ENCODE measurements at places on chromosomes 13 and 19. TPM values are rescaled to one million over a fixed set of nuclear protein-coding genes. Genes with fewer than 3 reads are reported as not detected.
A peak's percentile ranks its signal among the peaks of the same experiment; 100 is the strongest.

The IGFL1 gene
- total RNA-seq: not detected

The FFAR3 gene
- not detected for total RNA-seq

The ZNF429 gene
- total RNA-seq: 10.0 TPM

The SIGLEC5 gene
- total RNA-seq: not detected

The RASAL3 gene
- 1.5 TPM for total RNA-seq

DNA sequence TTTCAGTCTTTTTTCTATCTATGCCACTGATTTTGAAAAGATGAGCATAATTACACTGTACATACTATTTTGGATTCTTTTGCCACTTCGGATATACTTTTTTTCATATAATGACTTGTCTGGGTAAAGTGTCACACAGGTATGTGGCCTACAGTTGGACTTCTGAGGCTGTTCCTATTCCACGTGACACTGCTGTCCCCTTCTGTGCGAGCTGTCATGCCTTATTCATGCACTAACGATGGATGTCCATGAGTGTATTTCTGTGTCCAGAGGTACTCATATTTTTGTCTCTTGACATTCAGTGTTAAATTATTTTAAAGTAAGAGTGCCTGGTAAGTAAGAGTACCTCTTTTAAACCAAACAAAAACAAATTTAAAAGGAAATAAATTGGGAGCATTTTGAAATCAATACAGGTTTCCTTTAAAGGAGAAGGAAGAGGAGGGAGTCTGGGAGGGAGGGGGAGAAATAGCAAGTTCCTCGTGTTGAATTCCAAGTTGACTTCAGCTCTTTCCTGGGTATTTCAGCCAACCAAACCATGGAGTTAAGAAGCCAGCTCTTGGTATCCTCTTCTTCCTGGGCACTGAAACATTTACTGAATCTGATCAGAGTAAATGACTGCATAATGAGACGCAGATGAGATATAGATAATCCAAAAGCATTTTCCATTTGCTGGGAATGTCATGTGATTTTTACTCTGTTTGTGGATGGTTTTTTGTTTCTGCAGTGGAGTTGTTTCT is 61.3 kb downstream of the TNFRSF19 start:
- DNase-seq: no peak
- no peaks in the 10 kb centered on the region for H3K27me3 ChIP-seq
- no peak overlapping the region for H3K4me3 ChIP-seq
- H3K4me1 ChIP-seq: peaks cover 65% of the 10 kb centered on the region

- DNase-seq: no peak
- H3K4me3 ChIP-seq: no peak overlapping the region
- peaks cover 32% of the 10 kb centered on the region for H3K27me3 ChIP-seq
- peaks cover 8% of the 10 kb centered on the region for H3K4me1 ChIP-seq
- no peaks in the 10 kb centered on the region for H3K36me3 ChIP-seq
Measured at GRCh38 chr19:41577833-41578232, 1.9 kb downstream of the CEACAM21 start.

DNA sequence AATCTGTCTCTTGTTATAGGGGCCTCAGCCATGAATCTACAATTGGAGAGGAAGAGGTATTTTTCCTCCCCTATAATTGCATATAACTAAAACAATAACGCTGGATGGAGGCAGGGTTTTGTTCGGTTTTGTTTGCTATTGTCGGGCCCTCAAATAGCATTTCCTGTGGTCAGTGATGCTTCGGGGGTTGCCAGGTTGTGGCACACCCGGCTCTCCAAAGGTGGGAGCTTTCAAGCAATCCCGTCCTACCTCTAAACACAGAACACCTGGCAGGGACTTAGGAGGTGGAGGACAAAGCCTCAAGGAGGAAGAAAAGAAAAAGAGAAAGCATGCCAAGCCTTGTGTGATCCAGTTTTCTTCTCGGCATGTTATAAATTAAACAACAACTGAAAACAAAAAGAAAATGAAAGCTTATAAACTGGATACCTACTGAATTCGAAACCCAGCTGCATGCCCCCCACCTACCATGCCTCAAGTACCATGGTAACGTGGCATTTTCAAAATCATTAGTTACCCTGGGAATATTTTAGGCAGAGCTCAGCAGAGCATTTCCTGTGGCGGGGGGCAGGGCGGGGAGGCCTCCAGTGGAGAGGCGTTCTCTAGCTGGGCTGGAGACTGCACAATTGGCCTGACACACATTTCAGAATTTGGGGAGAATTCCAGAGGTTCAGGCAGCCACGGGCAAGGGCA is 213.8 kb downstream of the DCLK1 start:
- no peaks in the 10 kb centered on the region for H3K4me1 ChIP-seq
- H3K4me3 ChIP-seq: peak overlapping the region; percentile 27
- no peaks in the 10 kb centered on the region for H3K36me3 ChIP-seq
- no peak for DNase-seq

- peaks cover 69% of the 10 kb centered on the region for H3K27me3 ChIP-seq
- no peaks in the 10 kb centered on the region for H3K4me1 ChIP-seq
- H3K27ac ChIP-seq: no peak overlapping the region
- H3K36me3 ChIP-seq: no peaks in the 10 kb centered on the region
- no peak overlapping the region for H3K4me3 ChIP-seq
Measured at GRCh38 chr19:38478273-38478971, 44.9 kb downstream of the RYR1 start.

- no peak overlapping the region for H3K4me3 ChIP-seq
- DNase-seq: no peak
- H3K36me3 ChIP-seq: peaks cover 40% of the 10 kb centered on the region
- peak overlapping the region; percentile 75 for H3K27ac ChIP-seq
Measured at GRCh38 chr13:98918771-98919170, 59.1 kb downstream of the DOCK9 start.

DNA sequence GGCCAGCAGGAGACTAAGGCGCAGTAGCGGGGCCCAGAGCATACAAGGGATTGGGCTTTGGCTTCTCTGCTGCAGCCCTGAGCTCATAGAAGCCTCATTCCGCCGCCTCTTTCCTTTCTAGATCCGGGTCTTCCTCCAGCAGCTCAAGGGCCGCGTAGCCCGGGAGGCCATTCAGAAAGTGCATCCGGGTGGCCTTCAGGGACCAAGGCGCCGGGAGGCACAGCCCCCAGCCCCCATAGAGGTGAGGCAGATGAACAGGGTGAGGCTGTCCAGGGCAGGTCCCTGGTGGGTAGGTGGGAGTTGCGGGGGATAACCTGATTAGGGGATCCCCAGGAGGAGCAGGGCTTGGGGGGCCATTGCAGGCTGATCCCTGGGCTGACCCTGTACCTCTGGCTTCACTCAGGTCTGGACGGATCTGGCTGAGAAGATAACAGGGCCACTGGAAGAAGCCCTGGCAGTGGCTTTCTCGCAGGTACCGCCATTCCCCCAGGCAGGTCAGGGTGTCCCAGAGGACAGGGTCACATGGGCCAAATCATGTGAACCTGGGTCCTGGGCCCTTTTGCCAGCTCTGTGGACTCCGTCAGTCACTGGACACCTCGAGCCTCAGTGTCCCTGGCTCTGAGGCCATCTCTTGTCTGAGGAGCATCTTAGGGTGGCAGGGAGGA is 1.3 kb downstream of the SNAPC2 start:
- peaks cover 15% of the 10 kb centered on the region for H3K36me3 ChIP-seq
- DNase-seq: no peak
- peak overlapping the region; percentile 94 for H3K27ac ChIP-seq
- peaks cover 31% of the 10 kb centered on the region for H3K27me3 ChIP-seq
- H3K4me1 ChIP-seq: peaks cover 71% of the 10 kb centered on the region

DNA sequence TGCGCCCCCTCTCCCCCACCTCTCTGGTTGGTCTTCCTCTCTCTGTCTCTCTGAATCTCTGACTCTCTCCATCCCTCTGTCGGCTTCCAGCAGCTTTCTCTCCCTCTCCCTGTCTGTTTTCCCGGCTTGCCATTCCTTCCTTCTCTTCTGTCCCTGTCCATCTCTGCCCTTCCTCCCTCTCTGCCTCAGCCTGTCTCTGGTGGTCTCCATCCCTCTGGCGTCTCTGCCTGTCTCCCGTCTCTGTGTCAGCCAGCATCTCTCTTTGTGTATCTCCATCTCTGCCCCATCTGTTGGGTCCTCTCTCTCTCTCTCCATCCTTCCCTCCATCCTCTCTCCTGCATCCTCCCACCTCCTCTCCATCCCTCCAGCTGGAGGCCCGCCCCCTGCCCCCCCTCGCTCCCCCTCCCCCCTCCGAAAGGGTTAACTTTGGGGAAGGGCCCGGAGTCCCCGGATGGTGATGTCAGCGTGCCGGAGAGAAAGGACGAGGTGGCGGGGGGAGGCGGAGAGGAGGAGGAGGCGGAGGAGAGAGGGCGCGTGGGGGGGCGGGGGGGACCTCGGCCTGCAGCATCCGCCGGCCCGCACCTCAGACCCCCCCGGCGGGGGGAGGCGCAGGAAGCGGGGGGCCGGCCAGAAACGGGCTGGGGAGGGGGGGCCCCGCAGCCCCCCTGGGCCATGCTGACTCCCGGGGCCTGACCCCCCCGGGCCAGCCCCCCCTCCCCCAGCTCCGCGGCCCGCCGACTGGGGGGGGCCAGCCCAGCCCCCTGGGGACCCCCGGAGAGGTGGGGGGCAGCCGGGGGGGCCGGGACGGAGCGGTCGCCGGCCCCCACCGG is at the start of gene BRSK1:
TSS of gene BRSK1 (plus strand) at position 450 of the 830 bp plus-strand sequence. CDS start 446 bp downstream, outside the sequence.
- H3K4me1 ChIP-seq: peaks cover 37% of the 10 kb centered on the region
- peak; percentile 60 for DNase-seq
- H3K27me3 ChIP-seq: peaks cover 9% of the 10 kb centered on the region
- H3K27ac ChIP-seq: peak within 1 kb of the TSS; percentile 83
- no peaks in the 10 kb centered on the region for H3K36me3 ChIP-seq

GRCh38 chr19:30402436-30403202 is 30.4 kb downstream of the ZNF536 start:
- H3K4me1 ChIP-seq: peaks cover 10% of the 10 kb centered on the region
- no peak overlapping the region for H3K27ac ChIP-seq
- H3K27me3 ChIP-seq: peaks cover 17% of the 10 kb centered on the region
- no peaks in the 10 kb centered on the region for H3K36me3 ChIP-seq
- no peak overlapping the region for H3K4me3 ChIP-seq

GRCh38 chr19:5036698-5037563 is 68.0 kb downstream of the KDM4B start:
- H3K27ac ChIP-seq: peak overlapping the region; percentile 50
- peaks cover 43% of the 10 kb centered on the region for H3K36me3 ChIP-seq
- no peaks in the 10 kb centered on the region for H3K27me3 ChIP-seq
- H3K4me1 ChIP-seq: peaks cover 63% of the 10 kb centered on the region

- H3K27ac ChIP-seq: no peak overlapping the region
- DNase-seq: no peak
- H3K36me3 ChIP-seq: no peaks in the 10 kb centered on the region
Measured at GRCh38 chr13:27421101-27421871, 3.1 kb upstream of the GTF3A start.

GRCh38 chr13:40946485-40946884 is 72.6 kb downstream of the ELF1 start:
- H3K4me1 ChIP-seq: peaks cover 30% of the 10 kb centered on the region
- H3K27me3 ChIP-seq: no peaks in the 10 kb centered on the region
- H3K27ac ChIP-seq: no peak overlapping the region
- peaks cover 100% of the 10 kb centered on the region for H3K36me3 ChIP-seq
- no peak overlapping the region for H3K4me3 ChIP-seq

DNA sequence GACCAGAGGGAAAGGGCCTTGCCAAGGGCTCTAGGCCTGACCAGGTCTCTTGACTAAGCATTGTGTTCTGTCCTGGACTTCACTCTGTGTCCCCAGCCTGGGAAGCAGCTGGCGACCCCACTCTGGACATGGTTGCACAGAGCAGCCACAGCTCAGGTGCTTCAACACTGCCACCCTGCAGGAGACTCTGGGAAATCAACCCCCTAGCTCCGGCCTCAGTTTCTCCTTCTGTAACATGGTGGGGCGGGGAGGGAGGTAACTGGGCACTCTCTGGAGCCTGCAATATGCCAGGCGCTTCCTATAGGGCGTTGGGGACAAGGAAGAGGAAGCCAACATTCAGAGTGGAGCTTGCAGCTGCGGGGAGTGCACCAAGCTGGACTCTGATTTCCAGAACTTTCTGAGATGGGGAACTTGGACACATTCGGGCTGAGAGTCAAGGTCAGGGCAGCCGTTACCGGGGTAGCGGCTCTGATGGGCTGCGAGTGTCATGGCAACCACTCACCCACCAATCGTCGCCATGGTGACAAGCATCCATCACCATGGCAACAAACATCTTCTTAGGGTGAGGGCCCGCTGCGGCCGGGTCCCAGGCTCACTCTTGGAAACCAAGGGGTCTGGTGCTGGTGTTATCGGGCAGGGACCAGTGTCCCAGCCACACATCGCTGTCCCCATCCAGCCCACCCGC is 12.8 kb downstream of the F2RL3 start:
- DNase-seq: no peak
- no peak overlapping the region for H3K4me3 ChIP-seq
- peaks cover 9% of the 10 kb centered on the region for H3K4me1 ChIP-seq
- H3K27me3 ChIP-seq: no peaks in the 10 kb centered on the region

DNA sequence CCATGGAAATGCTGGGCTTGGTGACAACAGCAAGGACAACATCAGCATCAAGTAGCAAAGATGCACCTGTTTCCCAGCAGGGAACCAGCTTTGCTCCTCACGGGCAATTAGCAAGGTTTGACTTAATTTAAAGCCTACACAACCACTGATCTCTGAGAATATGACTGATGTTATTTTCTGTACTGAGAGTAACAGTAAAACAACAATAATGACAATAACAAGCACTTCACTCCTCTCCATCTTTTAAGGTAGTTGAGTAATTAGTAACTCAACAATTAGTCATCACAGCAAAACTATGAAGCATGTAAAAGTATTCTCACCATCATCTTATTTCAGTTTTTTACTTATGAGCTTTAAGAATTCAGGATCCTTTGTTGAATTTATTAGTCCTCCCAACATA is 37.3 kb downstream of the ENOX1 start:
- no peaks in the 10 kb centered on the region for H3K27me3 ChIP-seq
- peaks cover 16% of the 10 kb centered on the region for H3K4me1 ChIP-seq
- no peaks in the 10 kb centered on the region for H3K36me3 ChIP-seq
- no peak overlapping the region for H3K27ac ChIP-seq

GRCh38 chr13:25657157-25657556 is 285.4 kb downstream of the ATP8A2 start:
- peaks cover 28% of the 10 kb centered on the region for H3K27me3 ChIP-seq
- H3K36me3 ChIP-seq: no peaks in the 10 kb centered on the region
- H3K4me1 ChIP-seq: no peaks in the 10 kb centered on the region
- H3K4me3 ChIP-seq: no peak overlapping the region

GRCh38 chr13:91313581-91313980 is 33.9 kb upstream of the MIR17HG start:
- DNase-seq: no peak
- no peak overlapping the region for H3K4me3 ChIP-seq
- no peak overlapping the region for H3K27ac ChIP-seq
- H3K4me1 ChIP-seq: no peaks in the 10 kb centered on the region
- no peaks in the 10 kb centered on the region for H3K36me3 ChIP-seq
- H3K27me3 ChIP-seq: peaks cover 45% of the 10 kb centered on the region
